ENCODE measurements at places on chromosomes 1 and 21. TPM values are rescaled to one million over a fixed set of nuclear protein-coding genes. Genes with fewer than 3 reads are reported as not detected.

Gene OR2T29
- total RNA-seq, result not detected

Gene CFAP410
- 23.1 TPM for total RNA-seq

Gene RYR2
- total RNA-seq, result 1.0 TPM

DNA sequence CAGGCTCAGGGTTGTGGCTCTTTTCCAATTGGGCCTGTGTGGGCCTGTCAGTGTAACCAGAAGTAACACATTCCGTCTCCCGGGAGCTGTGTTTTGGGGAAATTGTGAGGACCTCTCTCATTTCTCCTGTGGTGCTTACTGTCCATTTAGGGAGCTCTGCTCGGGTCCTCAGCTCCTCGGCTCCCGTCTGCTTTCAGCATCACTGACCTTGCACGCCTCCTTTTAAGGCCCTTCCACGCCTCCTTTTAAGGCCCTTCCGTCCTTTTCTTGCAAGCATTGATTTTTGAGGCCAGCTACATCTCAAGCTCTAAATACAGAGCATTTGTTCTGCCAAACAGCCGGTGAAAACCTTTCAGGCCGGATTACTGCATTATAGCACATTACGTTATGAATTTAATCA, 9.7 kb downstream of the CA6 start:
- DNase-seq, result no peak

DNA sequence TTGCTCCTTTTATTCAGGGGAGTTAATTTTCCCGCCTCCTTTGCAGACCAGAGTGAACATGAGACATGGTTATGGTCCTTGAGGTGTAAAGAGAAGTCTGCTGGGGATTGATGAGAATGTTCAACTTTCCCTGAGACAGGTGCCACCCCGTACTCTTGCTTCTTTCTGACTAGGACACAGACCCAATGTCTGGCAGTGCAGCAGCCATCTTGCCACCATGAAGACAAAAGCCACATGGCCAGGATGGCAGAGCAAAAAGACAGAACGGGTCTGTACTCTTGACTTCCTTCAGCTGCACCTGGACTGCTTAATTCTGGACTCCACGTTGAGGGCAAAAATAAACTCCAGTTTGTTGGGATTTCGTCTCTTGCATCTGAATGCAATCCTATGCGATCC, 54.1 kb downstream of the KLHDC7A start:
- DNase-seq, result peak; percentile 34

Gene GSTM5
- total RNA-seq, result 0.52 TPM

DNA sequence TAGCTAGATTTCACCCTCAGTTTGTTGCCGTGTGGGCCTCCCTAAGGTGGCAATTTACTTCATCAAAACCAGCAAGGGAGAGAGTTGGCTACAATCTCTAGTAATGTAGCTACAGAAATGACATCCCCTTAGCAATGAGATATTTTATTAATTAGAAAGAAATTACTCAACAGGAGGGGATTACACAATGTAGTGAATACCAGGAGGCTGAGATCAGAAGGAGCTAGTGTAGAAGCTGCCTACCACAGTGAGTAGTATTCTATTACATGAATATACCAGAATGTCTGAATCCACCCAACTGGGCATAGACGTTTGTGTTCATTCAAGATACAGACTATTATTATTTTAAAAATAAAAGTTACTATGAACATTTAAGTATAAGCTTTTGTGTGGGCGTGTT, 868.2 kb upstream of the CXADR start:
- DNase-seq, result no peak

DNA sequence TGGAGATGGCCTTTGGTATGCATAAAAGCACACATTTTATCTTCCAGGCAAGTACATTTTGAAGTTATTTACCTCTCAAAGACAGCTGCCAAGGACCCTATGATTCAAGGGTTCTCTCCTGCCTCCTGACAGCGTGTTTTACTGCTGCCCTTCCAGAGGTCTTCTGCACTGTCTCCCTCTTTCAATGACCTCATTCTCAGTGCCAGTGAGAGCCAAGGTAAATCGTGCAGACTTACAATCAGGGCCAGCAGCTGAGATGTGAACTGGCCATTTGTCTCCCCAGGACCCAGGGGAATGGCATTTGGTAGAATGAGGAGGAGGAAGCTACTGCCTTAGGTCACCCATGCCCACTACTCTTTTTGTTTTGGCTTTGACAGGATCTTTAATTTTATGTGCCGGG, 84.2 kb upstream of the FGGY start:
- no peak for DNase-seq

GRCh38 chr1:104761961-104762570, 1012.4 kb downstream of the AMY1C start:
- no peak for DNase-seq

DNA sequence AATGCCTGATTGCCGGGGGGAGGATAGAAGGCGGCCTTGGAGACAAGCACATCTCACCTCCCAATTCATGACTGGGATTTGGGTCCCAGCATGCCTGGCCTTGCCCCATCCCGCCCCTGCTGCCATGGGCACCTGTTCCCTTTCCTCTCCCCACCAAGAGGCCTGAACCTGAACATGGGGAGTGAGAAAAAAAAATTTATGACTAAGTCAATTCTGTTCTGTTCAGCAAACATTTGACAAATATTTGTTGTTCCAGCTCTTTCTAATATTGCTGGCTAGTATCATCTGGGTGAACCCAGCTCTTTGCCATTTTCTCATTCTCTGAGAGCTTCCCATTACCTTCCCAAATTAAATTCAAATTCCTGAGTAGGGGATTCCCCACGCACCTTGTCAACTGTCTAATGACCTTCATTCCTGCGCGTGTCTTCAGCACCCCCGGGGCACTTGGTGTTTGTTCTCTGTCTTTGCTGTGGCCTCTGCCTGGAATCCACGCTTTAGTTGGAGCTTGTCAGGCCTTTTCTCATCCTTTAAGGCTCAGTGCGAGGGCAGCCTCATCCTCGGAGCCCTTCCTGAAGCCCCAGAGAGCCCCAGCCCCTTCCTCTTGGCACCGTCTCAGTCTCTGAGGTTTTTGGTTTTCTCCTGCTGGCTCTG, 42.8 kb downstream of the ARHGEF10L start:
- no peak for DNase-seq

Gene LCE2B
- not detected for total RNA-seq

Gene AMY1C
- total RNA-seq, result not detected

- no peak for DNase-seq
Observed at GRCh38 chr1:199173356-199173755, 534.5 kb downstream of the PTPRC start.

DNA sequence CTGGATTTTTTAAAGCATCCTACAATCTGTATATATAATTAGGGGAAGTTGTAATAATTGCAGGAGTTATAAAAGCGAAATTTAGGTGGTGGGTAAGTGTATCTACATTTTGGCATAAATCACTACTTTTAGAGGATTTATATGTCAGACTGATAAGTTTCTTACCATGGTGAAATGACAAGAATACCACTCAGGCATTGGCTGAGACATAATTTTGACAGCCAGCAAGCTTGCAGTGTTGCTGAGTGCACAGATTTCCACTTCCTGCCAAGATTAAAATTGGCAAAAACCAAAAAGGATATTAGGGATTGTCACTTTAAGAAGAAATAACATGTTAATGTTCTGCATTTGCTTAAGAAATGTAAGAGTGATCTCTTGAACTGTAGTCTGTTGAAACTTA, 28.2 kb downstream of the NFIA start:
- DNase-seq, result no peak

DNA sequence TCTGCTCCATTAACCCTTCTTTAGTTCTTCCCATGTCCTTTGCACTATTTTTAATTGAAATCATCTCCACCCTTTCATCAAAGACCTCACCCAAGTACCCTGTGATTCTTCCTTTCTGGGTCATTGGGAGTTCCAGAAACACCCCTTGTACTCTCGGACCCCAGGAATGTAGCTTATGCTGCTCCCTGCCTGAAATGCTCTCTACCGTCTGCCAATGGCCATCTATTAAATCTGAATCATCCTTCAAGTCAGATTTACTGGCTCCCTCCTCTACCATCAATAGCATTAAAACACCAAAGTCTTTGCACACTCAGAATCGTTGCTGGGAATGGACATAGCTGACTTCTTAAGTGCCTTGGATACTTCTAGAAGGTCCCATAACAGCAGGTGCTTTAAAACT, 73.2 kb upstream of the GADD45A start:
- no peak for DNase-seq

DNA sequence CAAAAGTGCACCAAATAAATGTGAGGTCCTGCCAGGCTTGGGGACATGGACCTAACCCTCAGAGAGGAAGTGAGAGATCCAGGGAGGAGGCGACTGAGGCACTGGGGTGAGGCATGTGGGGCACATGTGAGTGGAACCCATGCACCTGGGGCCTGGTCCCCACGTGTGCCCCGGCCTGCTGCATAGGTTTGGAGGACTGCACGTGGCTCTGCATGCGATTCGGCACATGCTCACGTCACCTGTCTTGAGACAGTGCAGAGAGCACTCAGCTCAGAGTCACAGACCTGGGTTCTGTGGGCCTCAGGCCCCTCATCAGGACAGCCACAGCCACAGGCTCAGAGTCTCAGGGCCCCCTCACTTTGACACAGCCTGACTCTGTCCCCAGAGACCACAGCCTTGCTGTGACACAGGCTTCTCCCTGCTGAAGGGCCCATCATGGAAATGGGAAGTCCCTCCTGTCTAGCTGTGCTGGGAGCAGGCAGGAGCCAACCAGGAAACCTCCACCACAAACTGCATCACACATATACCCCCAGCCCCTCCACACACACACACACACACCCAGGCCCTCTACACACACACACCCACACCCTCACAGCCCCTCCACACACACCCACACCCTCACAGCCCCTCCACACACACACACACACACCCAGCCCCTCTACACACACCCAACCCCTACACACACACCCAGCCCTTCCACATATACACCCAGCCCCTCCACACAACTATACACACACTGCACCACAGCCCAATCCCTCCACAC, 48.2 kb downstream of the SLC9A1 start:
- DNase-seq, result no peak

- DNase-seq, result no peak
Observed at GRCh38 chr1:21436488-21437340, 3.2 kb upstream of the NBPF3 start.

- no peak for DNase-seq
Observed at GRCh38 chr1:152870831-152871730, 7.0 kb upstream of the SMCP start.

- no peak for DNase-seq
Observed at GRCh38 chr1:203512848-203513584, 19.1 kb downstream of the OPTC start.

Gene MATN1
- total RNA-seq, result 0.24 TPM

GRCh38 chr1:208654241-208654640, 410.1 kb upstream of the PLXNA2 start:
- DNase-seq, result no peak

- no peak for DNase-seq
Observed at GRCh38 chr1:8303141-8303540, 14.8 kb upstream of the SLC45A1 start.

DNA sequence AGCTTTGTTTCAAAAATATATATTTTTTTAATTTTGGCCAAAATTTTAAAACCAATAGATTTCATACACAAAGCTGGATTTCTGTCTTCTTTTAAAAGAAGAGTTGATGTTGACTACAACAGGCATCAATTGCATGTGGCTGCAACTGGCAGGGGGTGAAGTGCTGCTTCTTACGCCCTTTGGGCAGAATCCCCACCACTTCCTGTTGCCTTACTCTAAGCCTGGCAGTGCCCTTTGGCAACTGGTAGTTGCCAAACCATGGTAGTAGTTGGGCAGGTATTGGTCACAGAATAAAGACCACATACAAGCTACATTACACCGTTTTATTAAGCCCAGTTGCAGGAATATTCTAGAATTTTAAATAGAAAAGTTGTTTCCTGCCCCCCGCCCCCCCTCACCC, 17.0 kb downstream of the LAMC2 start:
- no peak for DNase-seq

Gene PRAMEF26
- total RNA-seq, result not detected

DNA sequence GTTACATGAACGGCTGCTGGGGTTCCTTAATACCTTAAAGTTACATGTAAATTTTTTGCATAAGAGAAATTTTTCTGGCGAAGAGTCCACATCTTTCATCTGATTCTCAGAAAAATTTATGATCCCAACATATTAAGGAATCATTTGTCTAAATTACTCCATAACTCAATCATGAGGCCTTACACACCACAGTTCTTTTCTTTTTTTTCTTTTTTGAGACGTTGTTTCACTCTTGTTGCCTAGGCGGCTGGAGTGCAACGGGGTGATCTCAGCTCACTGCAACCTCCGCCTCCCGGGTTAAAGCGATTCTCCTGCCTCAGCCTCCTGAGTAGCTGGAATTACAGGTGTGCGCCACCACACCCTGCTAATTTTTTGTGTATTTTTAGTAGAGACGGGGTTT, 2.1 kb upstream of the S100A11 start:
- no peak for DNase-seq

Gene AVPR1B
- total RNA-seq, result 0.87 TPM

DNA sequence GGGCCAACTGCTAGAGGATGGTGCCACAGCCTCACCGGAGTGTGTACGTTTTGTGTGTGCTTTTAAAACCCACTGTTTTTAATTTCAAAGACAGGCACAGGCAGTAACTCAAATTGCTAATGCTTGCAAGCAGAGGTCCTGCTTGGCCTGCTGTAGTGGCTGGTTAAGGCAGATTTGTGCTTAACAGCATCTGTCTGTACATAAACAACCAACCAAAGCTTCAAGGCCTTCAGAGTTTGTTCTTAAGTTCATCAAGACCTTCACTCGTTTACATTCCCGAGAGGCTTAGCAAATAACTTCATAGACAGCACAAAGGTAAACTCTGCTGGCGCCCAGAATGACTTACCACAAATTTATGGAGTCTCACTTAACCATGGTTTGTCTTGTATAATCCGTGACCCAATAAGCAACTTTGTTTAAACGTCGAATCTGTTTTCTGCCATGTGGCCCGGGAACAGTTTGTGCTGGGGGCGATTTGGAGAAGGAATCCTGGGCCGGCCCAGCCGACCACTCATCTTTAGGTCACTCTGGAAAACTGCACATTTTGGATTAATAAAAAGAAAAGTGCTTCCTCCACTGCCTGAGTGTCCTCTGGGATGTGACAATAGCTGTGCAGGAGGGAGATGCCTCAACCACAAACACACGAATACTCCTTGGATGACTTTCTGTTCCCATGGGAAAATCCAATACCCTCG, 58.1 kb downstream of the CAPZB start:
- no peak for DNase-seq

DNA sequence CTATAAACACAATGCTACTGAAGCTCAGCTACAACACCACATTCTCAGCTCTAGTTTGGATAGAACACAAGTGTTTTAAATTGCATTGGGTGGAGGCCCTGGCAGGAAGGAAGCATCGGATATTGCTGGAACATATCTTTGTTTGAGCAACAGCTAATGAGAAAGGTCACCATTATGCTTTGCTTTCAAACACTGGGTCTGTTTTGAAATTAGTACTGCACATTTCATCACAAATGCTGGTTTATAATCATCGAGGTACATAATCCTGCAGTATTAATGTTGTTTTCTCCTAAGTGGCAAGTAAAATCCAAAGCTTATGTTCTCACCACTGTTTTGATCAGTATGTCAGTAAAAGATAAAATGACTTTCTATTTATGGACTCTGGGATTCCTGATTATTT, 61.5 kb upstream of the ARHGAP29 start:
- DNase-seq, result no peak

GRCh38 chr1:204426035-204426436, 14.4 kb upstream of the PPP1R15B start:
- no peak for DNase-seq
